Myocyte (in vitro differentiated cells): ENCODE measurements at places on chromosomes 4 and X. TPM values are rescaled to one million over a fixed set of nuclear protein-coding genes. Genes with fewer than 3 reads are reported as not detected.

DNA sequence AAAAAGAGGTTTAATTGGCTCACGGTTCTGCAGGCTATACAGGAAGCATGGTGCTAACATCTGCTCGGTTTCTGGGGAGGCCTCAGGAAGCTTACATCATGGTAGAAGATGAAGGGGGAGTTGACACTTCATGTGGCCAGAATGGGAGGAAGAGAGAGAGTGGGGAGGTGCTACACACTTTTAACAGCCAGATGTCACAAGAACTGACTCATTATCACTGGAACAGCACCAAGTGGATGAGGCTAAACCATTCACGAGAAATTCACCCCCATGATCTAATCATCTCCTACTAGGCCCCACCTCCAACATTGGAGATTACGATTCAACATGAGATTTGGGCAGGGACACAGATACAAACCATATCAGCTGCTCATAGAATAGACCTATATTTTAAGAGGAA is 255.8 kb downstream of the OPHN1 start:
- DNase-seq: peak; percentile 45

- no peak for DNase-seq
Observed at GRCh38 chr4:135353008-135353407, 1151.4 kb upstream of the PABPC4L start.

DNA sequence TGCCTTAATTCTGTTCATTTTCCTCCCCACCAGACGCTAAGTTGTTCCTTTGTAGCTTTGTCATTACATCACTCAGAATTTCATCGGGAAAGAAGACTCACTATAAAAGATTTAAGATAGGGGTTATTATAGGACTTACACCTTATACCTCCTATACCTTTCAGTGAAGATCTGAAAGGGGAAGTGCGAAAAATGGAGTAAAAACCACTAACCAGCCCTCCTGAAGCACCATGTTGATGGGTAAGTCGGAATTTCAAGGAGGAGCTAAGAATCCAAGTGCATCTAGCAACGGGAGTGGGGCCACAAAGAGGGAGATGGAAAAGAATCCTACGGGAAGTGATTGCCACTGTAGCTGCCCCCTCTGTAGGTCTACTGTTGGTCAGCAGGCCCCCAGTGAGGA is 119.1 kb upstream of the H2AZ1 start:
- no peak for DNase-seq

GRCh38 chrX:25131055-25131454 is 115.3 kb upstream of the ARX start:
- DNase-seq: no peak

- peak; percentile 7 for DNase-seq
Observed at GRCh38 chrX:109773374-109773773, 40.3 kb upstream of the ACSL4 start.

SSX4B gene
- 0.64 and 0.78 TPM in 2 replicates for total RNA-seq

- DNase-seq: peak; percentile 47
Observed at GRCh38 chr4:14096396-14096965, 469.0 kb upstream of the BOD1L1 start.

CT55 gene
- total RNA-seq: not detected in 2 replicates

GRCh38 chrX:110915570-110915969 is 120.0 kb upstream of the CHRDL1 start:
- DNase-seq: no peak

DNA sequence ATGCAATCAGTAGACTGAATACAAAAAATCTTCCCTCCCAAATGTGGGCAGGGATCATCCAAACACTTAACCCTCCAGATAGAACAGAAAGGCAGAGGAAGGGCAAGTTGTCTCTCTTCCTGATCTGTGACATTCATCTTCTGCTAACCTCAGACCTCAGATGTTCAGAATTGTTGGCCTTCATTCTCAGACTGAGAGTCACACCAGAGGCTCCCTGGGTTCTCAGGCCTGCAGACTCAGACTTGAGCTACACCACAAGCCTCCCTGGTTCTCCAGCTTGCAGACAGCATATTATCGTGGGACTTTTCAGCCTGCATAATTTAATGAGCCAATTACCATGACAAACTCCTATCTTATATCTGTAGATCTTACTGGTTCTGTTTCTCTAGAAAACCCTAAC is 1471.6 kb upstream of the ADGRL3 start:
- DNase-seq: peak; percentile 2

DNA sequence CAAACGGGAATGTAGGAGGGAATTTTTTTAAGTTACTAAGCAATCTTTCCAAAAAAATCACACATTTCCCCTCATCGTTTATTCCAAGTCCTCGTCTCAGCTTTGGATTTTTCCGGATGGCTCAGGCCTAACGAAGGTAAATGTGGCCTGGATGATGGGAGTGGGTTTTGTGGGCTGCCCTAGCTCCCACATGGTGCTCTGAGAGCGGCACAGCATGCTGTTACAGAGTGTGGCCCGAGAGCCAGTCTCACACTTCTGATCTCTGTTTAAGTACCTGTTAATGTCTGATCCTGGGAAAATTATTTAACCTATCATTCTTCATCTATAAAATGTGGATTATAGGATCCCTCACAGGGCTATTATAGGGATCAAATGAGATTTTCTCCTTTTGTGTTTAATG is 38.2 kb upstream of the ADAM29 start:
- no peak for DNase-seq

GRCh38 chr4:52711272-52711671 is 40.0 kb downstream of the ERVMER34-1 start:
- no peak for DNase-seq

OPN1MW2 gene
- not detected in 2 replicates for total RNA-seq

- no peak for DNase-seq
Observed at GRCh38 chr4:1155314-1155713, 17.1 kb downstream of the SPON2 start.

GRCh38 chr4:109735566-109736365 is 5.9 kb upstream of the PLA2G12A start:
- no peak for DNase-seq

DNA sequence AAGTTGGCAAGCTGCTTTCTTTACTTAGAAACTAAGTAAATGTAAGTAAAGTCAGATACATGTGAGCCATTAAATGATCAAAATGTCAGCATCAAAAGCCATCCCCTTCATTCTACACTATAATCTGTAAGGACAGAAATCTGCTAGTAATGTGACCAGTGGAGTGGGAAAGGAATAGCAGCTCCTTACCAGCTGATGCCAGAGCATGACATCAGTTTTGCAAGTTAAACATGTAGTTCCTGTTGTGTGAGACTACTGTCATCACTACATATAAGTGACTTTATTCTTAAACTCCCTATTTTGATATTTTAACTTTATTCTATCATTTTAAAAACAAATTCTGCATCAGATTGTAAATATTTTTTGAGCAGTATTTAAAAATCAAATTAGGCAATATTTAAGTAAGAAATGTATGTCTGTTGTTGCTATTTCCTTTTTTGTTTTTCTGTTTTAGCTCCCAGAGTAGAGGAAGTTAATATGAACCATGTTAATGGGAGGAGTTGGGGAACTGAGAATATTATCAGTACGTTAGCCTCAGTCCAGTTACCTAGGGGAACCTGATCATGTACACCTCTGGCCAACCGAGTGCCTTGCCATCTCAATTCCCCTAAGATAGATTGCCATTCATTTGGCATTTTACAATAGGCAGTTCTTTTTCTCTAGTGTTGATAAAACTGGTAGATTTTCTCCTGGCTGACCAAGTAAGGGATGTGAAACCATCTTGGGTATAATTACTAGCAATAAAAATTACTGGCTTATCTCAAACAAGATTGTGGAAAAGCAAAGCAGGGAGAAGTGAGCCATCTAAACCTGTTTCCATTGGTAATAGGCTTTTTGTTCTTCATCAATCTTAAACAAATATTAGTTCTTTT is 34.7 kb downstream of the CCNI start:
- DNase-seq: no peak

DNA sequence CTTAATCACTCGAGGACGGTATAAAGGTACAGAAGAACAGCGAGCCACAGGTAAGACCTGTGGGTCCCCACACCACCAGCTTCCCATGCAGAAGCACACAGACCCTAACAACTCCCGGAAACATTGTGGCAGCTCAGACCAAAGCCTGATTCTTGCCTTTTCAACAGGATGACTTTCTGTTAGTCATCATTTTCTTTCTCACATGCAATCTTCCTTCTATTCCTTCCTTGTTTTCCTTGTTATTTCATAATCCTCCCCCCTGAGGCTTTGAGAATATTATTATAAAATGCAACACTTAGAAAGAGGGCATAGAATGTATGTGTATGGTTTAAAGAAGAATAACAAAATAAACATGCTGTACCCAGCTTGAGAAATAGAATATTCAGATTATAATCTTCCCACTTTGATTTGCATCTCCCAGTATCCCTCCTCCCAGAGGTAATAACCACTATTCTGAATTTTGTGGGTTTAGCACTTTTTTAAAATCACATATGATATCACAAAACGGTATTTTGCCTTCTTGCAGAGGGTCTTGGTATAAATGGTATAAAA is 100.9 kb downstream of the FHDC1 start:
- no peak for DNase-seq

SPANXD gene
- not detected in 2 replicates for total RNA-seq

DNA sequence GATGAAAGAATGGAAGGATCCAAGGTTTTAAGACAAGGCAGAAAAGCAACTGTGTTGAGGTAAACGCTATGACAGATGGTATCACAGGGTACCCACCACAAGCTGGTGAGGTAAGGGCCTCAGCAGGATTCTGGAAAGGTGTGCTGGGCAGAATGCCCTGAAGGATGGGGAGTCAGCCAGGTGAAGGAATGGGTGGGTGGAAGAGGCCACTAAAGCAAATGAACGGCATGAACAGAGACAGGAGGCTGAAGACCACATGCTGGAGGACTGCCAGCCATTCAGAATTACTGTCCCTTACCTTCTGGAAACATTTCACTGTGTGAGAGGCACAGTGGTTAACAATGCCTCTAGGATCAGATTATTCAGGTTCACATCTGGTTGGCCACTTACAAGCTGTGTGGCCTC is 23.6 kb downstream of the GPRIN3 start:
- DNase-seq: no peak

TCP11X1 gene
- total RNA-seq: not detected in 2 replicates

DNA sequence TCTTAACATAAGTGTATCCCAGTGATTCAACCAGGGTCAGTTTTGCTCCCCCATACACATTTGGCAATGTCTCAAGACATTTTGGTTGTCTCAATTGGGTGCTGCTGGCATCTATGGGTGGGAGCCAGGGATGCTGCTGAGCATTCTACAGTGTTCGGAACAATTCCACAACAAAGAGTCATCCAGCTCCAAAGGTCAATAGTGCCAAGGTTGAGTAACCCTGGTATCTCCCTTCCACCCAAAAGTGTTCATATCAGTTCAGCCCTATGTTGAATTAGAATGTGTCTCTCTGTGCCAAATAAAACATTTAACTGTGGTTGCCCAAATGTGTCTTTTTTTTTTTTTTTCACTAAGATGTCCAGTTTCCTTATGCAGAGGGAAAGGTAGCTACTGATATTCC is 129.4 kb upstream of the RAI2 start:
- no peak for DNase-seq

CT47B1 gene
- not detected in 2 replicates for total RNA-seq

OPRPN gene
- total RNA-seq: not detected in 2 replicates

DNA sequence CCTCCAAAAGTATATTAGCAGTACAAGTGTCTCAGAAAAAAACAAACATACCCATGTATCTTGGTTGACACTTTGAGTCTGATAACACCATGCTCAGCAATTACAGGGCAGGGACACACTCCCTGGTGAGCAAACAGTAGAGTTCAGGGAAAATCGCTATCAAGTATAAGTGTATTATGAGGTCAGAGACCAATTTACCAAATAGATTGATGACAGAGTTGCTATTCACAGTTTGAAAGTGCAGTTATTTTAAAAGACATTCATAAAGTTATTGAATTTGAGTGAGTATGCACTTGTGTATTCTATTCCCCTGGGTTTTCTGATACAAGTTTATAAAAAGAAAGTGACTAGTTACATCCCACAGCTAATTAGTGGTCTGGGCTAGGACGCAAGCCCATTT is 10.2 kb upstream of the LONRF3 start:
- DNase-seq: peak; percentile 11

GRCh38 chrX:120768681-120769080 is 107.0 kb downstream of the CT47B1 start:
- no peak for DNase-seq

DGKK gene
- not detected in 2 replicates for total RNA-seq

- peak; percentile 37 for DNase-seq
Observed at GRCh38 chrX:45142185-45142584, 58.5 kb downstream of the DIPK2B start.

DNA sequence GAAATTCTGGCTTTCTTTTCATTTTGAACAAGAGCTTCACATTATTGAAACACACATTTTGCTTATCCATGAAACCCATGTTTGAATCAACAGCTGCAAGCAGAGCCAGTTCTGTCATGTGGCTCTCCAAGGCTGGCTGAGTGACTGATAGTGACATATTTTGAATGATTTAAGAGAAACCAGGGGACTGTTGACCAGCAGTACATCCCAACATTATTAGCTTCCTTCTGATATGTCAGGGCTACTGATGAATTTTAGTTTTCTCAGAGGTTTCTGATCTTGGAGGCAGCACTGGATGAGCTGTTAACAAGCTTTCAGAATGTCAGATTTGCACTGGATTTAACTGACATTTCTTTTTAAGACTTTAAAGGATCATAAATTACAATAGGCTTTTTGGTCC is 74.6 kb upstream of the GRXCR1 start:
- no peak for DNase-seq

RTL3 gene
- 0.40 and 1.3 TPM in 2 replicates for total RNA-seq

FATE1 gene
- not detected in 2 replicates for total RNA-seq

GRCh38 chrX:3440981-3441380 is 94.5 kb upstream of the MXRA5 start:
- DNase-seq: no peak

DNA sequence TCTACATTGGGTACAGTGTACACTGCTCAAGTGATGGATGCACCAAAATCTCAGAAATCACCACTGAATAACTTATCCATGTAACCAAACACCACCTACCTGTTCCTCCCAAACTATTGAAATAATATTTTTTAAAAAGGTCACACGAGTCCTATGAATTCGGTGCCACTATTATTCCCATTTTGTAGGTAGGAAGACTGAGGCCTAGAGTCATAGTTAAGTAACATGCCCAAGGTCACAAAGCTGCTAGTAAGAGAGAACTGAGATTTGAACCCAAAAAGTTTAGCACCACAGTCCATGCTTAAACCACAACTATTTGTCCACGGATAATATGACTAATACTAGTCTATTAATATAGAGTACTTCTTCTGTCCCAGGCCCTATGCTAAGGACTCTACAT is 2.7 kb downstream of the ARHGEF6 start:
- DNase-seq: no peak

HSFX2 gene
- total RNA-seq: not detected in 2 replicates

- no peak for DNase-seq
Observed at GRCh38 chrX:138487866-138488265, 223.7 kb downstream of the FGF13 start.
